Stimulated activated naive CD8-positive, alpha-beta T cell treated with anti-CD3 and anti-CD28 coated beads, Interleukin-15, amount 100 ng/mL, for 72 hours (primary cell): ENCODE measurements at places on chromosomes 16 and 17.

GRCh38 chr17:7838090-7839075, 4.4 kb downstream of the KDM6B start:
- peak; percentile 78 for DNase-seq

DNA sequence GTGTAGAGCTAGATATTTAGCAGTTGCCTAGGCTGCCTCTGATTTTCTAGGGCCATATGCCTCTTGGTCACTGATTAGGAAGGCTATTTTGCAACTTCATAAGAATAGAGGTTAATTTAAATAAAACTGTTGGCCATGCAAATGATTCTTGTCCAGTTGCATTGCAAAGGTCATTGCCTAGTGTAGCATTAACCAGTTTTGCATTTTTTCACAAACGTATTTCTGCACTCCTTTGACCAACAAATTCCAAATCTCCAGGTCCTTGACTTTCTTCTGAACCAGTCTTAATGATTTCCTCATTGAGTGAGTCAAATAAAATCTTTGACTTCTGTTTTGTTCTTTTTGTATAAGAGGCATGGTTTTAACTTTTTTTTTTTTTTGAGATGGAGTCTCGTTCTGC, 33.5 kb downstream of the ERCC4 start:
- DNase-seq, result no peak

GRCh38 chr16:53132406-53132805, 77.6 kb downstream of the CHD9 start:
- DNase-seq, result no peak

DNA sequence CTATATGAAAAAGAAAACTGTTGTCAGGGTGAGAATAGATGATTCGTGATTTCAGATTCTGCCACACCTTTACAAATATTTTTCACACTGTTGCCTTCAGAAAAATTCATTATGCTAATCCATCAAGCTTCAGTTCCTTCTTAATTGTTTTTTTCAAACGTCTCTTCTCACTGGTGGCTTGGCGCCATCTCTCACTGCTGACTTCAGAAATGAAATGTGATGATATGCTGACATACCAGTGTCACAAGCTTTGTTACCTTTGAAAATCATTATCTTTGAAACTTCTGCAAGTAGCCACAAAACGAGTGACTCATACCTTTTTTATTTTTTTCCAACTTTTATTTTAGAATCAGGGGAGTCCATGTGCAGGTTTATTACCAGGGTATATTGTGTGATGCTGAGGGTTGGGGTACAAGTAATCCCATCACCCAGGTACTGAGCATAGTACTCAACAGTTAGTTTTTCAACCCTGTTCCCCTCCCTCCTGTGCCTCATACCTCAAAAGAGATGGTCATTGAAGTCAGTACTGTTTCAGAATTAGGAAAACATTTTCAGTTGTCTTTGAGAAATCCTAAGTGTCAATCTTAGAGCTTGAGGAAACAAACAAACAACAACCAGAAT, 14.0 kb upstream of the KRT222 start:
- DNase-seq, result no peak

- no peak for DNase-seq
Observed at GRCh38 chr16:85460252-85461021, 152.7 kb upstream of the GSE1 start.

DNA sequence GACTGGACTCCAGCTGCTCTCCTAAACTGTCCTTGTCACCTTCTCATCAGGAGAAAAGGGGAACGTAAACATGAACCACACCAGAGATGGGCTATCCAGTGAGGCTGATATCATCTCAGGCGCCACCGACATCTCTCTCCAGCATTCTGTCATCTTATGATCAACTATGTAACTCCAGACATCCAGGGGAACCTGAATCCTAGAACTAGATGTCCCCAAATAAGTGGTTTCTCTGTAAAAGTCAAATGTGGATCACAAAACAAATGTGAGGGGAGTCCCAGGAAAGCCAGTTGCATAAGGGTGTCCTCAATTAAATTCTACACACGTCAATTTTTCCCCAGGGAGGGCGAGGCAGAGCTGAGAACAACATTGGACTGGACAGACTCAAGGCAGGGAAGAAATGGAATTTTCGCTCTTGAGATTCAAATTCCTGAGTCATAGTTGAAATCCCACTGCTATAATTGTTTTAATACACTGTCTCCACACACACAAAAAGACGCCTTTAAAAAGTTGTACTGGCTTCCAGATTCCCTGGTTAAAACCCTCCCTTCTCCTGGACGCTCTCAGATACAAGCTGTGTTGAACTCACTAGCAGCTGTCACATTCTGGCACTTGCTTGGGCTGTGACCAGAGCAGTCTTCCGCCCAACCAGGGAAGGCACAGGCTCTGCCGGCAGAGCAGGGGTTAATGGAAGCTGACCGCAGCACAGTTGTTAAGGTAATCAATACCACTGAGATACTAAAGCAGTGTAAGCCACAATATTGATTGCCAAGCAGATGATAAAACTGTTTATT, 62.6 kb downstream of the ZFHX3 start:
- DNase-seq, result no peak
